ENCODE measurements at places on chromosomes 2 and 18.

DNA sequence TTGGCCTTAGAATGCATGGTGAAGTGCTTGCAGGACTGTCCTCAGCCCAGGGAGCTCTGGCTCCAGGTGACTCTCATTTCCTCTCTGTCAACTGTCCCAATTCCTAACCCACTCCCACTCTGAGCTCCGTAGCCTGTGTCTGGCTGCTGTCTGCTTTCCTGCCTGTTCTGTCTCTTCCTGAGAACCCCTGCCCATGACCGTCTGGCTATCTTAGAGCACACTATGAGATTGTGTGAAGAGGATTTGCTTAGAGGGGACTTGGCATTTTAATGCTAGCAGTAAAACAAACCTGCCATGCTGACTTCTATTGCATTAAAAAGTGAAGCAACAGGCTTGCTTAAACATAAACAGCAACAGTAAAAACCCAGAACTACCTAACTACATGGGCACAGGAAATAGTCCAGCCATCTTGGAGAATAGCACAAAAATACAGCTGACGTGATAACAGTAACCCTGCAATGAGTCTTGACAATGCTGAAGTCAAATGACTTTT, 234.7 kb downstream of the PRKCE start:
- no peak for DNase-seq

- no peak for DNase-seq
Measured at GRCh38 chr2:71510196-71510807, 56.9 kb downstream of the DYSF start.

- DNase-seq: no peak
Measured at GRCh38 chr18:22921772-22922171, 11.4 kb upstream of the RBBP8 start.

DNA sequence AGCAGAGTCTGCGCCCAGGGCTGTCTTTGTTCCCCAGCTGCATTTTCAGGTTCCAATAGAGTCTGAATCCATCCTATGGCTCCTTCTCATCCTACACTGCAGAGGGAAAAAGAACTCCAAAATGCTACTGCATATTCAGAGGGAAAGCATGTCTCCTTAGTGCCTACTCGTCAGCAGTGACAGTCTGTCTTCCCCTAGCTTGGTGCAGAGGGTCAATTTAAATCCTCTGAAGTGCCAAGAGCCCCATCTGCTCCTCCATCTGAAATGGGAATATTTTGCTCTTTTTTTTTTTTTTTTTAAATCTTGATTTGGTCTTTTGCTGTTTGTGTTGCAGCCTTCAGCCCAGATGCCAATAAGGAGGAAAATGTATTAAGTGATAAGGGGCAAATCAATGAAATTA, 199.3 kb downstream of the RNF144A start:
- DNase-seq: no peak

- no peak for DNase-seq
Measured at GRCh38 chr2:210169516-210170195, 1.6 kb downstream of the KANSL1L start.

GRCh38 chr2:206031950-206032567, 53.9 kb downstream of the INO80D start:
- no peak for DNase-seq

DNA sequence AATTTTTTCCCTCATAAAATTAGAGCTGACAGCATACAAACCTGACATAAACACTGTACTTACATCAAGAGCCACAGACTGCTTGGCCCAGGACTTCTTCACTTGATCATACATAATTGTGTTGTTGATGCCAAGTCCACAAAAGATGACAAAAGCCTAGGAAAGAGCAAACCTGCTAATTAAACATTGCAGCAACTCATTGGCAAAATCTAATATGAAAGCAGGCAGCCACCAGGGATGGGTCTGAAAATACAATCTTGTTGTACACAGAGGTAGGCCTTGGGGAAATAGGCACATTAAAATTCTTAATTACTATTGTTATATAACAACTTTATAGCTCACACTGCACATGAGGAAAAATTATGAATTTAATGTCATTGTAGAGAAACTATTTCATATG, 255.8 kb downstream of the PDE11A start:
- DNase-seq: no peak

DNA sequence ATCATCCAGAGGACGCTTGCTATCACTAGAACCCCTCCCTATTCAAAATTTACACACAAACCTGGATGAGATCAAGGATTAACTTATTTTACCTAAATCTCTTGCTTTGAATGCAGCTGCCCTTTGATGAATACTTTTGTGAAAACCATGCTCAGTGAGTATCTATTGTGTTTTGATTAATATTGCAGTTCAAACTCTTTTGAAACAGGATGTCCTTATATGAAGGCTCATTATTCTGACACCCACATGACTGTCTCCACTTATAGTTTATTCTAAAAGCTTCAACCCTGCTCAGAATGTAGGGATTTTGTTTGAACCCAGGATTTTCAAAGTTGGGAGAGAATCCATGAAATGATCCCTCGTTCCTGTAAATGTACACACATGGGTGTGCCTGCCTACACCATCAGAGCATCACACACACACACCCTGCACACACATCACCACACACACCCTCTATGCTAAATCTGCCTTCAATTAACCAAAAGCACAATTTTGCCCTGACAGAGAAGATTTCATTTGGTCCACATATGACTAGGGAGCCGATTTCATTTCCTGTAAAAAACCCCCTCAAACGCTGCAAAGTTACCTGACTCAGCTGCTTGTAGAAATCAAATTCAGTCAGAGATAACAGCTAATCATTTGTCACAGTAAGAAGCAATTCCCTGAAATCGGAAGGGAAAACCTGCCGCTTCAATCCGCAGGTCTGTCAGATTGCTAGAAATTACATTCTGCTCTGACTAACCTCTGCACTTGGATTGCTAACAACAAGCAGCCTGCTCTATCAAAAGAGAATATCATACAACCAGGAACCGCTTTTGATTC, 65.2 kb downstream of the ZEB2 start:
- no peak for DNase-seq

DNA sequence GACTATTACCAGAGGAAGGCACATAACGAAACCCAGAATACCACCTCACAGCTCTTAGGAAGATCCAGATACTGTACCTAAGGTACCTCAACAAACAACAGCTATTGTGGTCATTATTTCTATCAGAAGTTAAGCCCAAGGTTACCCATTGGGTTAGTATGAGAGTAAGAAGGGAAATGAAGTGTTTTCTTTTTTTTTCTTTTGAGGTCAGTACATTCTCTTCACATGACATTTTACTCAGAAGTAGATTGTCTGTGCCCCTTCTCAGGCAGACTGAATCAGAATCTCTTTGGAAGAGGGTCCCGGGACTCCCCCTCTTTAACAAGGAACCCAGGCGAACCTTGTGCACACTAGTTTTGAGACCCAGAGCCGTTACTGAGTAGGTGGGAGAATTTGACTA, 233.7 kb upstream of the CXCR4 start:
- no peak for DNase-seq

- DNase-seq: no peak
Measured at GRCh38 chr2:43462866-43463641, 132.8 kb downstream of the THADA start.

GRCh38 chr2:149552226-149552625, 35.3 kb downstream of the MMADHC start:
- no peak for DNase-seq

GRCh38 chr18:45198526-45198925, 416.8 kb upstream of the SLC14A2 start:
- no peak for DNase-seq
